ENCODE measurements at places on chromosomes 3 and 15.

GRCh38 chr3:65201926-65202325 is 514.1 kb upstream of the ADAMTS9 start:
- DNase-seq: no peak

DNA sequence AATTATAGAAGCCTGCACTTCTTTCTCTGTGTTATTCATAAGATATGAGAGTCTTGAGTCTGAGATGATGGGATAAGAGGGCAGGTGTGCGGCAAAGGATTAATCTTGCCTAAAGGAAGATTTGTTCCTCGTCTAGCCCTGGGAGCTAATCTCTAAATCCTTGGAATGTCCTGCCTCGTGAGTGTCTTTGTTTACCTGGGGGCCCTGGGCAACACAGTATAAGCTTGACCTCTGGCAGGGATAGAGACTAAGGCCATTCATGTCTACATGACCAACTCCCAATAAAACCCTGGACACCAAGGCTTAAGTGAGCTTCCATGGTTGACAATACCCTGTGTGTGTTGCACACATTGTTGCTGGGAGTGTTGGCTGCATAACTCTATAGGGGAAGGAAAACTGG is 3.2 kb upstream of the AGBL1 start:
- DNase-seq: no peak

DNA sequence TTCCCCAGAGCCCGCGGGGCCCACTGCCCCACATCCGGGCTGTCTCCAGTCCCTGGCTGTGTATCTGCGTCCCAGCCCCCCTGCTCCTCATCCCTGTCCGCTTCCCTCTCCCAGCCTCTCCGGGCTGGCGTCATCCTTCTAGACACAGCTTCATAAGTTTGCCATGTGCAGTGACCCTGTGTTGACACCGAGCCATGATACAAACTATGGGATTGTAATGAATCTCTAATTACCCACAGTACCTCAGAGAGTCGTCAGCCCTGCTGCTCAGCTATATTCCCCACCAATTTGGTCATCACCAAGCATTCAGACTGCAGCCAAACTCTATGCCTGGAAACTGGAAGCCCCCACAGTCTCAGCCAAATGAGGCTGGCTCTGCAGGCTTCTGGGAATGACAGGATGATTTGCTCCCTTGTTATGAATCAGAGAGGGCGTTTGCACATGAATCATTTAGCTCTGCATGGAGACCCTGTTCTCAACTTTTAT is 466.1 kb upstream of the ATP11B start:
- DNase-seq: no peak

DNA sequence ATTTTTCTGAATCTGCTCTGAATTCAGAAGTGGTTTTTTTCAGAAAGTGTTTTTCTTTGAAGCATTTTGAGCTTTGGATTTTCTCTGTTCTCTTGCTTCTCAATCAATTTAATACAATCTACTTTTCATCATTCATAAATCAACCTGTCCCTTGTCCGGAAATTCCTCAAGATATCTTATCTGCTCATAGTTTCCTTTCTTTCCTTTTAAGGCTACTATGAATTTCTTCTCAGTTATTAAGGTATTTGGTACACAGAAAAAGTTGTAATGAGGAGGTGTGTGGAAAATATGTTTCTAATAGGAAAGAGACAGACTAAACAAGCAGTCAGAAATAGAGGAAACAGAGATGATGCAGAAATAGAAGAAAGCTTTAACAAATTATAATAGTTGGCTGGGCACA is 14.4 kb downstream of the CGGBP1 start:
- no peak for DNase-seq

DNA sequence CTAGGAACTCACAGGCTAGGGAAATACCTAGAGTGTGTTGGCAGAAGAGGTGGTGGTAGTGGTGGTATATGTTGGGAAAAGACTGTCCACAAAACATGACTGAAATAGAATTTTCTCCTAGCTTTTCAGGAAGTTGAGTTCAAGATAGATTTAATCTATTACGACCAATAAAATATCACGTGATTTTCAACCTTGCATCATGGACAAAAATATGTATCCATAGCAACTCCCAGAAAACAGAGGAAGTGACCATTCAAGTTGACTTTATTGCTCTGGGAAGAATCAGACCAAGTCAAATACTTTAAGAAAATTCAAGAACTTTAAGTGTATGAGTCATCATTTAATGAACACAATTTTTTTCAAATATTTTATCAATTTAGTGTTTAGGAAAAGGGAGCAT is 347.0 kb upstream of the ZNF385D start:
- DNase-seq: no peak
